GM04503 (cell line): ENCODE measurements at places on chromosomes 13 and 19.

DNA sequence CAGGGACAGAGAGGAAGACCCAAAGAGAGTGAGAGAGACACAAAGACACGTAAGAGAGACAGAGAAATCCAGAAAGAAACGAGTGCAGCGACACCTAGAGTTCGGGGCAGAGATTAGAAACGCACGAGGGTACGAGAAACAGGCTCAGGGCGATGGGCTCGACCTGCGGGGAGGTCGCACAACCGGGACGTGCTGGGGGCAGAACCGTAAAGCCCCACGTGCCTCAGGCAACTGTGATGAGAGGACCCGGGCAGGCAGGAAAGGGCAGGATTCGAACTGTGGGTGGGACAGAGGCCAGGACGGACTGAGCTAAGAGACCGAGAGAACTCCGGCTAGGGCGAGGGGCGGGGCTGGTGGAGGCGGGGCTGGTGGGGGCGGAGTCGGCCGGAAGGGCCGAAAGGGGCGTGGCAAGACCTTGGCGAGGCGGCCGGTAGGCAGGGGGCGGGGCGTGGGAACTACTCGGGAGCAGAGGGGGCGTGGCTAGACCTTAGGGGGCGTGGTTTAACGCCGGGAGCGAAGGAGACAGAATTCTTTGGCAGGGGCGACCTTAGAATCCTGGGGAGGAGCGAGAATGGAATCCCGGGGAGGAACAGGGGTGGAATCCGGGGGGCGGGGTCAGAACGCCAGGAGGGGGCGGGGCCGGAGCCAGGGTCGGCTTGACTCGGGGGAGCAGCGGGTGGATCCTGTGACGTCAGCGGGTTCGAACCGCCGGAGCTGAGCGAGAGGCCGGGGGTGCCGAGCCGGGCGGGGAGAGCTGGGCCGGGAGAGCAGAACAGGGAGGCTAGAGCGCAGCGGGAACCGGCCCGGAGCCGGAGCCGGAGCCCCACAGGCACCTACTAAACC, at the start of gene NECTIN2:
NECTIN2 (plus strand) TSS at position 686 of the 843 bp plus-strand sequence. CDS start 229 bp downstream, outside the sequence.
- DNase-seq, result peak; percentile 84

- DNase-seq, result peak; percentile 65
Measured at GRCh38 chr13:47188802-47189201, 291.9 kb upstream of the HTR2A start.

- no peak for DNase-seq
Measured at GRCh38 chr19:36128392-36128736, 11.5 kb upstream of the CAPNS1 start.

GRCh38 chr13:42996584-42996983, 4.5 kb upstream of the EPSTI1 start:
- DNase-seq, result peak; percentile 46

DNA sequence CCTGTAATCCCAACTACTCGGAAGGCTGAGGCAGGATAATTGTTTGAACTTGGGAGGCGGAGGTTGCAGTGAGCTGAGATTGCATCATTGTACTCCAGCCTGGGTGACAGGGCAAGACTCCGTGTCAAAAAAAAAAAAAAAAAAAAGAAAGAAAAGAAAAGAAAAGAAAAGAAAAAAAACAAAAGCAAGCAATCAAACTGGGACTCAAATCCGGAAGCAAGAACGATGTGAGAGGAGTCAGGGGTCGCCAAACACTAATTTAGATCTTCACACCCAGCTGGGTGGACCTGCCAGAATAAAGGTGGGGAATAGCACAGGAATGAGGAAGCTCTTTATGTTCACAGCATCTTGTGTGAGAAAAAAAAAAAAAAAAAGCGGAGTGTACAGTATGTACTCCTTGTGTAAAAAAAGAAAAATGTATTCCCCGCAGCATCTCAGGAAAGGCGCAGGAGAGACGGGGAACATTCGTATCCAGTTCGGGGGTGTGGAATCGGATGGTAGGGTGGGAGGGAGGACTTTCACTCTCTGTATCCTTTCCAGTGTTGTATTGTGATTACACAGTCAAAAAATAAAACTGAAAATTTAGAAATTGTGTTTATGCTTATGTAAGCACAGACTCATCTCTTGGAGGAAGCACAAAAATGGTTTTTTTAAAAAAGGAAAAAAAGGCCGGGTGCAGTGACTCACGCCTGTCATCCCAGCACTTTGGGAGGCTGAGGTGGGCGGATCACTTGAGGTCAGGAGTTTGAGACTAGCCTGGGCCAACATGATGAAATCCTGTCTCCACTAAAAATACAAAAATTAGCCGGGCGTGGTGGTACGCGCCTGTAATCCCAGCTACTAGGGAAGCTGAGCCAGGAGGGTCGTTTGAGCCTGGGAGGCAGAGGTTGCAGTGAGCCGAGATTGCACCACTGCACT, 7.6 kb downstream of the DNAJB1 start:
- peak; percentile 69 for DNase-seq

GRCh38 chr13:102846261-102847015, 606 bp downstream of the ERCC5 start:
- DNase-seq, result no peak

DNA sequence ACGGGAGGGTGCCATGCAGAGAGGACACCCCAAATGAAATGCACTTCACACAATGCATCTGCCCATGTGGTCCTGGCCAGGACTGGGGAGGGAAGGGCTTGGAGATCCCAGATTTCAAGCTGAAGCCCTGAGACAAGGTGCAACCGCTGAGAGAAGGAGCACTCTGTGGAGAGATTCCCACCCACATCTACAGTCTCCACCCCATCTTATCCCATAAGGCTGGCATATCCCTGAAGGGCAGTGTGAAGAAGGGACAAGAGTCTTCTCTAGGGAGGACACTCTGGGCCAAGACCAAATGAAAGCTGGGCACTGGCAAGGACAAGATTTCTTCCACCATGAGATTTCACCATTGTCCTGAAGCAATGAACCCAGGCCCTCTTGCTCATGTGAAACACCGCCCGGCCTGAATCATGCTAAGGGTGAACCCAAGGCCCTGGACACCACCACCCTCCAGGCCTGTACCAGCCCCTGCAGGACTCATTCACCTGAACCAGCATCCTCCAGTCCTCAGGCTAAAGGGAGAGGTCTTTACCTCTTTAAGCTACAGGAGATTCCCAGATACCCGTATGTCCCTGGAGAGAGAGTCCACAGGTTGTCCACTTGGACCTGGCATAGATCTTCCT, 20.5 kb downstream of the CEACAM4 start:
- no peak for DNase-seq

DNA sequence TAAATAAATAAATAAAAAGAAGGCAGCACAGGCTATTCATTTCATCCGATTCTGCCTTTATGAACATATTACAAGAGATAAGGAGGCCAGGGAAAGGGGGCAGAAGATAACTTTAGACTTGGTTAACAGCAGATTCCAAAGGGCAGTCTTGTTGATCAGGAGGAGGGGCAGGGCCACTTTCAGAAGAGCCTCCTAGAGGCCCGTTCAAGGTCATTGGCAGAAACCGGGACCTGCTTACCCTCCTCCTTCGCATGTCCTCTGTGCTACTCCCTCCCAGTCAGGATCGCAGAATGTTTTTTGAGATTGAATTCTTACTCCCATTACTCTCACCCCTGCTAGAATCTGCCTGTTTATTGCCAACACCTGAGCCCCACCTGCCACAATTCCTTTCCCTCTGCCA, 217.0 kb upstream of the IPO5 start:
- no peak for DNase-seq

GRCh38 chr19:45973553-45974338, at the start of gene NOVA2:
Gene NOVA2, minus strand, starts transcription at chr19:45973865. Its CDS starts 514 bp downstream, at chr19:45973351.
- no peak for DNase-seq

GRCh38 chr13:76383676-76384461, 502.3 kb downstream of the KCTD12 start:
- peak; percentile 68 for DNase-seq

DNA sequence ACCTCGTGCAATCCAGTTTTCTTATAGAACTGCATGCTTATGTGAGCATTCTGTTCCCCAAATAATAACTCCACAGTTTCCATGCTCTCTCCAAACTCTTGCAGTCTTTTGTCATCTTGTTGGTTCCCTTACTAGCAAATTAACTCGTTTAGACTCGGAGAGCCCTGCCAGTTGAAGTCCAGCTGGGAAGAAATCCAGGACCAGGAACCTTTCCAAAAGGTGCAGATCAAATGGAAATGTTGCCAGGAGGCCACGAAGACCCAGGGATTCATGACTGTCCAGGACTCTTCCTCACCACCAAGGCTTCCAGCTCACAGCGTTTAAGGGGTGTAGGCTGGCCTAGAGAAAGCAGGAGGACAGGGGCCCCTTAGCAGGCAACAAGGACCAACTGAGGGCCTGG, 2.1 kb upstream of the TDRD12 start:
- no peak for DNase-seq

GRCh38 chr13:27288392-27288791, 17.8 kb downstream of the RASL11A start:
- DNase-seq, result no peak

GRCh38 chr13:40306817-40307216, 359.6 kb downstream of the FOXO1 start:
- no peak for DNase-seq

- no peak for DNase-seq
Measured at GRCh38 chr13:89315287-89315686, 1644.1 kb downstream of the SLITRK5 start.

GRCh38 chr13:59545007-59545406, 618.7 kb downstream of the DIAPH3 start:
- DNase-seq, result no peak

DNA sequence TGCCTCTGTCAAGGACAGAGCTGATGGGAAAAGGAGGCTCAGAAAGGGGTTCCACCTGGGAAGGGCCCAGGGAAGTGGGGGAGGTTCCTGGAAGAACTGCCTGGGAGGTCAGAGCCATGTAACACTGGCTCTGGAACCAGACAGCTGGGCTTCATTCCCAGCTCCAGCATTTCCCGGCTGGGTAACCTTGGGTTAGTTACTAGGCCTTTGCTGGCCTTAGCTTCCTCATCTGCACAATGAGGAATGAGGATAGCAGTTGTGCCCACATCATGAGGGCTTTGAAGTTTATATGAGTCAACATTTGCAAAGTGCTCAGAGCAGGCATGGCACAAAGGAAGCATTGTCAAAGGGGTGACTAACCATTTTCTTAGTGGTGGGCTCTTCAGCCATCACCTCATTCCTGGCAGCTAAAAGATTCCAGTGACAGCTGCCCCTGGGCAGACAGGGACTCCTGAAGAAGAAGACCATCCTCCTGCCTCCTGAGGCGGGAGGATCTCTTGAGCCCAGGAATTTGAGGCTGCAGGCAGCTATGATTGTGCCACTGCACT, 1.7 kb upstream of the DNAJB1 start:
- no peak for DNase-seq

DNA sequence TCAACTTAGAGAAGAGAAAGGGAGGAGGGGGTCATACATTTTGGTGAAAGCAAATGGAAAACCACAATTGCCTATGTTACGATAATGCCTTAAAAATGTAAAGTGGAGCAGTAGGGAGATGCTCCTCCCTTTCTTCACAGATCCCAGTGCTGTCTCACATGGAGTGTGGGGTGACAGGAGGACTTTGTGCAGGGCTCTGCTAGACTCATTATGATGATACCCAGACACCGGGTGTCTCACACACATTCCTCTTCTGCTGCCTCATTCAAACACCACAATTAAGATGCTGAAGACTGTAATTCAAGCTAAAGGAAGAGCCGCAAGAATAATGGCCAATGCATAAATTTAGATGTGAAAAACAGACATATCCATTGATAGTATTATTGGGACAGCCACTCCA, 150.6 kb downstream of the LHFPL6 start:
- no peak for DNase-seq

DNA sequence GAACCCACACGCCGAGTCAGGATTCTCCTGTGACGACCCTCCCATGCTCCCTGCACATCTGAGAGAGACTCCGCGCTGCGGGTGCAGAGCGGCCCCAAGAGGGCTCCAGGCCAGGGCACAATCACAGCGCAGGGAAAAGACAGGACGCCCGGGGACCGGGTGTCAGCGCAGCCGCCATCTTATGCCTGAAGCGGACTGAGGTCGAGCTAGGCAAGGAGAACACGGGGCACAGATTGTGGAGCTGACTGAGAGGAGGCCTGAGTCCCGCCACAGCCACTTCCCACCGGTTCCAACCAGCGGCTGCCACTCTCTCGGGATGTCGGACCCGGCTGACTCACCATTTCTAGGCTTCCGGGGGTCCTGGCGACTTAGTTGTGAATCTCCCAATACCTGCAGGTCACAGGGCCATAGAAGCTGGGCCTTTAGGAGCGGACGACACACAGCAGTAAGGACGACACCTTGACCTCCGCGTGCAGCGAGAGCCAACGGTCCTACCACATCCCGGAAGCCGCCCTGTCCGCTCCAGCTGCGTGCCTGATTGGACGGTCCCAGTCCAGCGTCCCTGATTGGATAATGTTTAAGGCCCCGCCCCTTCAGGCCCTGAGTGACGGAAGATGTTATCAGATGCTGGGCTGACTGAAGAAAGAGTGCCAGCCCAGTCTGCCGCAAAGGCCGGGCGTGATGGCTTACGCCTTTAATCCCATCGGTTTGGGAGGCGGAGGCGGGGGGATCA, at the start of gene ZNF728:
ZNF728 (minus strand) TSS at position 487 of the 733 bp plus-strand sequence; CDS start at position 341, 146 bp downstream.
- no peak for DNase-seq

- no peak for DNase-seq
Measured at GRCh38 chr13:40475617-40476016, 190.8 kb downstream of the FOXO1 start.

GRCh38 chr19:19817357-19817756, 4.2 kb downstream of the ZNF506 start:
- DNase-seq, result no peak
